CD8-positive, alpha-beta memory T cell (primary cell): ENCODE measurements at places on chromosomes 1 and 21. TPM values are rescaled to one million over a fixed set of nuclear protein-coding genes. Genes with fewer than 3 reads are reported as not detected.
A peak's percentile ranks its signal among the peaks of the same experiment; 100 is the strongest.

DRAM2 gene
- total RNA-seq, result 27.8 TPM

FMO3 gene
- total RNA-seq, result not detected

ETV3L gene
- total RNA-seq, result not detected

PTPN7 gene
- 446 TPM for total RNA-seq

BEST4 gene
- total RNA-seq, result 1.4 TPM

LIPI gene
- total RNA-seq, result not detected

S100A7A gene
- total RNA-seq, result not detected

NGF gene
- not detected for total RNA-seq

GRCh38 chr1:112169517-112169916 is 180.0 kb upstream of the KCND3 start:
- no peak for DNase-seq

- DNase-seq, result no peak
These were observed 326.8 kb downstream of the HHAT start for GRCh38 chr1:210655511-210655910.

- peak; percentile 72 for DNase-seq
These were observed 787 bp downstream of the JAK1 start for GRCh38 chr1:64965366-64966157.

- no peak for DNase-seq
These were observed 56.1 kb downstream of the MEF2D start for GRCh38 chr1:156444407-156445001.

DNA sequence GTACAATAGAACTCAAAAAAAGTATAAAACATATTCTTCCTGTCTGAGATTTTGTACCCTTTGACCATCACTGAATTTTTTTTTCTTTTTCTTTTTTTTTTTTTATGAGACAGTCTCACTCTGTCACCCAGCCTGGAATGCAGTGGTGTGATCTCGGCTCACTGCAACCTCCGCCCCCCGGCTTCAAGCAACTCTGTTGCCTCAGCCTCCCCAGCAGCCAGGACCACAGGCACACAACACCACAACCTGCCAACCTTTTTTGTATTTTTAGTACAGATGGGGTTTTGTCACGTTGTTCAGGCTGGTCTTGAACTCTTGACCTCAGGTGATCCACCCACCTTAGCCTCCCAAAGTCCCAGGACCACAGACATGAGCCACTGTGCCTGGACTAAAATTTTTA is 10.4 kb downstream of the SDCCAG8 start:
- DNase-seq, result no peak

- no peak for DNase-seq
These were observed 425.5 kb downstream of the LMO4 start for GRCh38 chr1:87754139-87754538.

DNA sequence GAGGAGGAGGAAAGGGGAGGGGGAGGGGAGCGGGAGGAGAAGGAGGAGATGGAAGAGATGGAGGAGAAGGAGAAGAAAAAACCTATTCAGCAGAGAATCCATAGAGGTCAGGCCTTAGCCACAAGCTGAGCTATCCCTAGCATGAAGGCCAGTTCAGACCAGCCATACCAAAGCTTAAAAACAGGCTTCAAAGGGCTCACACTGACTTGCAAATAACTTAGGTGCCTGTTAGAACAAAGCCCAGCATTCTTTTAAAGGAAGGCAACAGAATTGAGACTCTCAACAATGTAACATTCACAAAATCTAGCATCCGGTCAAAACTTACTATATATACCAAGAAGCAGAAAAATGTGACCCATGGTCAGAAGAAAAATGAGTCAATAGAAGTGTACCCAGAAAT is 43.6 kb upstream of the IFFO2 start:
- no peak for DNase-seq

DNA sequence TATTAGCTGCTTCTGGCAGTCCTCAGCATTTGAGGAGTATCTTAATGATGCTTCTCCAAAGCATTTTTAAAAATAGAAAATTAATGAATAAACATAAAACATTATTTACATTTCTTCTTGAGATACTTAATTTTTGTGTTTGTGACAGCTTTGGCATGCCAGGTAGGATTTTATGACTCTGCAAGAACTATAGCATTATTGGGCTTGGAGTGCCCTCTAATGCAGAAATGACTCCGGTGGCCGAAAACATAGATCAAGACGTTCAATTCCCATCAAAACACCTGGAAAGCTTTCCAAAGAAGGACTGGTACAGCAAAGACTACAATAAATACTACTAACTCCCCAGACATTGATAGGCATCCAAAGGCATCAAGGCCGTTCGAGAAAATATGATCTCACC is 366.4 kb upstream of the CXADR start:
- DNase-seq, result no peak

GRCh38 chr1:99680270-99680669 is 34.4 kb downstream of the PALMD start:
- no peak for DNase-seq

- no peak for DNase-seq
These were observed 304.9 kb upstream of the DUSP10 start for GRCh38 chr1:222046684-222047263.

DNA sequence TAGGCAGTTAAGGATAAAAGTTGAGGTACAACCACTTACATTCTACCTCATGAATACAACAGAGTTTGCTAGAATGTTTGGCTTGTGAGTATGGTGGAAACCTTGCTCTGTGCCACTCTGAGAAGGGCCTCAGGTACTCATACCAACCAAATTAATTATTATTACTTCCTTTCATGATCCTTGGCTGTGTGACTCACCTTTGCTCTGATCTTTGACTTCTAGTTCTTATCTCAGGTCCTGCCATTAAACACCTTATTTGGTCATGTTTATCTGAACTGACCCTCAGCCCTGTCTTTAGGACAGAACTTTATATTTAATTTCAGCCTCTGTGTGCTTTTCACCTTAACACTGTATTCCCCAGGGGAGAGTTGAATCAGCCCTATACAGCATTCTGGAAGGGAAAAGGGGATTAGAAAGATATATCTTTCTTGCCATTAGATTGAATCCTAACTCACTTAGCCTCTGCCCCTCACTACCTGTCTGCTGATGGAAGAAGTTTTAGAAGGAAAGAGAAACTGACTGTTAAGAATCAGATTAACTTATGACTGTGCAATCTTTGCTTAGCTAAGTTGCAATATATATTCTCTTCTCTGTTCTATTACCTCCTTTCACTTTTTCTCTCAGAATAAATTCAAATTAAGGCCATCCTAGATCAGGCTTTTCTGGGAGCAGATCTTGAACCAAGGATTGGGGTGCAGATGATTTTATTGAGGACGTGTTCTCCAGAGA is 260.4 kb upstream of the DPYD start:
- DNase-seq, result no peak

- DNase-seq, result no peak
These were observed 140.4 kb downstream of the COL24A1 start for GRCh38 chr1:86016076-86016759.

- DNase-seq, result no peak
These were observed 62.8 kb downstream of the NVL start for GRCh38 chr1:224266915-224267856.

GRCh38 chr1:243568793-243569192 is 281.2 kb downstream of the AKT3 start:
- no peak for DNase-seq

DNA sequence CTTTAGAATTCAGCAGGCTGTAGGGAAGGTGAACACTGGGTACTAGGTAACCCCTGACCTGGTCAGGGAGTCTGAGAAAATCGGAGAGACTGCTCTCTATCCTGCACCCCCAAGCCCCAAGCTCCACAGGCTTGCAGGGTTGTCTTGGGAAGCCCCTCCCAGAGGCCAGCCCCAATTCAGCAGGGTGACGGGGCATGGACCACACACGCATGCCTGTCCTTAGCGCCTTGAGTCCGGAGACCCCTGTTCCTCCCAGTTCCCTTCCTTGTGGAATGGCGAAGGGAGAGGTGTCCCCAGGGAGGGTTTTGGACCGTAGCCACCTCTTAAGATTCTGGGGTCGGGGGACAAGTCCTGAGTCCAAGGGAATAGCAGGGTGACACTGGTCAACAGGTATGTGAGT is 116.1 kb downstream of the HLCS start:
- no peak for DNase-seq

DNA sequence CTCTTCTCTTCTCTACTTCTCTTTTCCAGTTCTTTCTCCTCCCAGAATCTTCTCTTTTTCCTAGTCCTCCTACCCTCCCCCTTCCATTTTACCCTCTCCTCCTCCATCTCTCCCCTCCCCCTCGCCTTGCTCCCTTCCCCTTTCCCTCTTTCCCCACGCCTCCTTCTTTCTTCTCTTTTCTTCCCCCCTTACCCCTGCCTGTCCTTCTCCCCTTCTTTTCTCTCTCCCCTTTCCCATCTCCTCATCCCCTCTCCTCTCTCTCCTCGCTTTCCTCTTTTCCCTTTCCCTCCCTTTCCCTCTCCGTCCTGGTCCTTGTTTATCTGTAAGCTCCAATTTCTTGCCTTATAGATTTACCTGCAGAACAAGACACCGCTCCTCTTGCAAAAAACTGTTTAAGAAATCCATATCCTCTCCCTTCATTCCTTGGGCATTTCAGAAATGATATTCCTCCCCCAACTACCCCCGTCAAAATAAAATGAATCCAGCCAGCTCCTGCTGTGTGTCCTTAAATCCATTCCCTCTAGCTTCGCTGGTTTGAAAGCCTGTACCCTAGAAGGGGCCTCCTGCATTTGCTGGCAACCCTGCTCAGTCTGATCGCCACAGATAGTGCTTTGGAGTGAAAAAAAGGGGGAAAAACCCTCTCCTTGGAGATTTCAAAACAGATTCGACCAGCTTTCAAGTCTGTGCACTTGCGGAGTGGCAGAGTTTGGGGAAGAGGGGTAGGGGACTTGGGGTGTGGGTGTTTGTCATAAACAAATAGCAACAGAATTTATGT is 89.4 kb downstream of the PAPPA2 start:
- no peak for DNase-seq

DNA sequence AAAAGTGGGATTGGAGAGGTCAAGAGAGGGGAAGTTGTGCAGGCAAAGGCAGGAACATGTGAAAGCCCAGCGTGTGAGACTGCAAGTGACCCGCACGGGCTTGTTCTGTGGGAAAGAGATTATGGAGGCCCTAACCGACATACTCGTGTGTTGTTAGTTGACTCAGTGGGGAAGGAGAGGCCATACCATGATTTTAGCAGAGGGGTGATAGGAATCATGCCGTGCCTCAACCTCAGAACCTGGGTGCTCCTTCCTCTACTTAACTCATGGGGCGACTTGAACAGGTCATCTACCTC is 19.3 kb downstream of the PGLYRP3 start:
- no peak for DNase-seq
